ENCODE measurements at places on chromosomes 12 and 14.

DNA sequence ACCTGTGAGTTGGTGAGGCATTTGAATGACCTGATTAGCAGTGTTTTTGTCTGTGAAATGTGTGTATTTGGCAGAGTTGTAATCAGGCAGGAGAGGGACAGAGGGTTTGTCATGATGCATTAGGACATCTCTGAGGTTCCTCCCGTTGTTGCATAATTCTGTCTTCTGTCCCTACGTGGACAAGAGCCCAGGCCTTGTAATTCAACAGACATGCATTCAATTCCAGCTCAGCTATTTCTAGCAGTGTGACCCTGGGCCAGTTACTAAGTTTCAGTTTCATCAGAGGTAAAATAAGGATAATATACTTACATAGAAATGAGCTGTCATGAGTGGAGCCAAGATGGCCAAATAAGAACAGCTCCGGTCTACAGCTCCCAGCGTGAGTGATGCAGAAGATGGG is 208.6 kb downstream of the SLC38A4 start:
- DNase-seq = no peak

- DNase-seq = no peak
Observed at GRCh38 chr12:62400135-62400534, 66.5 kb upstream of the MON2 start.

- DNase-seq = no peak
Observed at GRCh38 chr14:78967111-78967809, 797.1 kb downstream of the NRXN3 start.

DNA sequence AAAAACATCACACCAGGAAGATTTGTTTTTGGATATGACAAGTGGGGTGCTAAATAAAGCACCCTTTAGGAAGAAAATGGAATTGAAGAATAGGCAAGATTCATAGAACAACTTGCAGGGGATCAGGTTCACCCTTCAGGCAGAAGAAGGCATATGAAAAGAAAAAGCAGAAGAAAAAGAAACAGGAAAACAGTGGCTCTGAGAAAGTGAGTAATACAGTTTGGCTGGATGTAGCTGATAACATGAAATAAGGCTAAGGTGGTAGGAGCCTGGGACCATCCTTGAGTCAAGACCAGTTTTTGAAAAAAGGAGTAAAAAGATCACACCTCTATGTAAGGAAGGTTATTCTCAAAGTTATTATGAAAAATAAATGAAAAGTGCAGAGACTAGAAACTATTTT is 42.4 kb downstream of the TRIP11 start:
- no peak for DNase-seq

DNA sequence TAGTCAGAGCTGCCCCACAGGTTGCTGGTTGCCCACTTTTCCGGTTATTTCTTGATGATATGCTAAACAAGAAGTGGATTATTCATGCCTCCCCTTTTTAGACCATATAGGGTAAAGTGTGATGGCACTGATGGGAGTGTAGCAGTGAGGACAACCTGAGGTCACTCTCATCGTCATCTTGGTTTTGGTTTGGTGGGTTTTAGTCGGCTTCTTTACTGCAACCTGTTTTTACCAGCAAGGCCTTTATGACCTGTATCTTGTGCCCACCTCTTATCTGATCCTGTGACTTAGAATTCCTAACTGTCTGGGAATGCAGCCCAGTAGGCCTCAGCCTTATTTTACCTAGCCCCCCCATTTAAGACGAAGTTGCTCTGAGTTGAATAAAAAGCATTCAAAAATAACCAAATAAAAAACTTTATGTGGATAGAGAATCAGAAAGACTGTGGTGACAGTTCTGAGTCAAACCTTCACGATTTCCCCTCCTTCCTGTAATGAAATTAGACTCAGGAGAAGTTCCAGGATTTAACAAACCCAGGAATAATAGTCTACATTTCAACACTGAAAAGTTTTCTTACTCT is 144.2 kb downstream of the PAWR start:
- no peak for DNase-seq

DNA sequence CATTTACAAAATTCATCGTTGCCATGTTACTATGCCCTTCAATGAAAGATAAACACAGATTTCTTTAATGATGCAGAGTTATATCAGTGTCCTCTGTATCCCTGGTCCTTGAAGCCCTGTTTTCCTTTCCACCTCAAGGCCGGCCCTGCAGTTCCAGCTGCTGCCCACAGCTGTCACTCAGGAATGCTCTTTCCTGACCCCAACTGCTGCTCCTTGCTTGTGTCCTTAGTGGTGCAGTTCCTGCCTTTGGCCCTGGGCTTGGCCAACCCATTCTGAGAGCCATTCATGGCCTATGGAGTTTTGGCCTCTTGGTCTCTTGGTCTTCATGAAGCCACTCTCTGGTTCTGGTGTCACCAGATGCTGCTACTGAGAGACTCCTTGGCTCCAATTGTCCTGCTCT is 93.1 kb downstream of the GAS2L3 start:
- DNase-seq = no peak

GRCh38 chr14:94934276-94934810 is 164.4 kb upstream of the GSC start:
- DNase-seq = no peak

DNA sequence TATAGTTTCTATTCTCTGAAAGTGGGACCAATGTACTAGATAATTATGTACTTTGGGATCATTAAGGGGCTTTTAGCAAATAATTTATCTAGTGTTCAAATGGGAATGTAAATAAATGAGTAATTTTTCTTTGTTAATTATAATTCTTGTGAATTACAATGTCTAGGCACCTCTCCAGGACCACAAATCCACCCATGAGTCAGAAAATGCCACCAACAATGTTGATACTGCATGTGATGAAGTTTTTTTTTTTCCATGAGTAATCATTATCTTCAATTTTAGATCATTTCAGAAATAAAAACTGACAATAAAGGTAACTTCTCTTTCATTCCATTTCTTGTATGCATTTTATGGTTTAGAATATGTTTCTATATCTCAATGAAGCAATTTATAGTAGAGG is 470.3 kb downstream of the VRK1 start:
- DNase-seq = no peak

DNA sequence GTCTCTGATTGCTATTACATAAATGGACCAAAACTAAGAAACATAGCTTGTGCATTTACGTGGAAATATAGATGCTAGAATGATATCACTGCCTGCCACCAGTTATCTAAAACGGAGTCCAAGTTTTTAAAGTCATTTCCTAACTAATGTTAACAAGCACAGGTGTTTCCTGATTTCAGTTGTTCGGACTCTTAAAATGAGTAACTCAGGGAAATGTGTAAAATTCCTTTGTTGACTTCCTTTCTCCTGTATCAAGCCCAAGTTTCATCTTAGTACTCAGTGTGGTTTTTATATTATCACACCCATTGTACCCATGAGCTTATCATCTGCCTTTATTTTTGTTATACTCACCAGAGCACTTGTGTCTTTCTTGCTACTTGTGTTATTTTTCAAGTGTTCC is 13.2 kb upstream of the PRKCH start:
- DNase-seq = no peak

DNA sequence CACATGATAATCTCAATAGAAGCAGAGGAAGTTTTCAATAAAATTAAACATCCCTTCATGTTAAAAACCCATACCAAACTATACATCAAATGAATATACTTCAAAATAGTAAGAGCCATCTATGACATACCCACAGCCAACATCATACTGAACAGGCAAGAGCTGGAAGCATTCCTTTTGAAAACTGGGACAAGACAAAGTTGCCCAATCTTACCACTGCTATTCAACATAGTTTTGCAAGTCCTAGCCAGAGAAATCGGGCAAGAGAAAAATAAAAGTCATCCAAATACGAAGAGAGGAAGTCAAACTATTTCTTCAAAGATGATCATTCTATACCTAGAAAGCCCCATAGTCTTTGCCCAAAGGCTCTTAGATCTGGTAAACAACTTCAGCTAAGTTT is 454.7 kb upstream of the PRICKLE1 start:
- no peak for DNase-seq
